CD8-positive, alpha-beta memory T cell (primary cell): ENCODE measurements at places on chromosomes 5 and 9.

DNA sequence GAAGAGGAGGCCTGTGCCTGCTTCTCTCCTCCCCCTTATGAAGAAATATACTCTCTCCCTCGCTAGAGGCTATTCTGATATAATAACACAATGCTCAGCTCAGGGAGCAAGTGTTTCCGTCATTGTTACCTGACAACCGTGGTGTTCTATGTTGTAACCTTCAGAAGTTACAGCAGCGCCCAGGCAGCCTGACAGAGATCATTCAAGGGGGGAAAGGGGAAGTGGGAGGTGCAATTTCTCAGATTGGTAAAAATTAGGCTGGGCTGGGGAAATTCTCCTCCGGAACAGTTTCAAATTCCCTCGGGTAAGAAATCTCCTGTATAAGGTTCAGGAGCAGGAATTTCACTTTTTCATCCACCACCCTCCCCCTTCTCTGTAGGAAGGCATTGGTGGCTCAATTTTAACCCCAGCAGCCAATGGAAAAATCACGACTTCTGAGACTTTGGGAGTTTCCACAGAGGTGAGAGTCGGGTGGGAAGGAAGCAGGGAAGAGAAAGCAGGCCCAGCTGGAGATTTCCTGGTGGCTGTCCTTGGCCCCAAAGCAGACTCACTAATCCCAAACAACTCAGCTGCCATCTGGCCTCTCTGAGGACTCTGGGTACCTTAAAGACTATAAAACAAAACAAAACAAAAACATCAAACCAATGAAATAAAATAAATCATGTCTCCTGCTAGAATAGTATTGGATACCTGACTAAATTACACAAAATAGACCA, 1.3 kb downstream of the TMEM174 start:
- no peak for DNase-seq

DNA sequence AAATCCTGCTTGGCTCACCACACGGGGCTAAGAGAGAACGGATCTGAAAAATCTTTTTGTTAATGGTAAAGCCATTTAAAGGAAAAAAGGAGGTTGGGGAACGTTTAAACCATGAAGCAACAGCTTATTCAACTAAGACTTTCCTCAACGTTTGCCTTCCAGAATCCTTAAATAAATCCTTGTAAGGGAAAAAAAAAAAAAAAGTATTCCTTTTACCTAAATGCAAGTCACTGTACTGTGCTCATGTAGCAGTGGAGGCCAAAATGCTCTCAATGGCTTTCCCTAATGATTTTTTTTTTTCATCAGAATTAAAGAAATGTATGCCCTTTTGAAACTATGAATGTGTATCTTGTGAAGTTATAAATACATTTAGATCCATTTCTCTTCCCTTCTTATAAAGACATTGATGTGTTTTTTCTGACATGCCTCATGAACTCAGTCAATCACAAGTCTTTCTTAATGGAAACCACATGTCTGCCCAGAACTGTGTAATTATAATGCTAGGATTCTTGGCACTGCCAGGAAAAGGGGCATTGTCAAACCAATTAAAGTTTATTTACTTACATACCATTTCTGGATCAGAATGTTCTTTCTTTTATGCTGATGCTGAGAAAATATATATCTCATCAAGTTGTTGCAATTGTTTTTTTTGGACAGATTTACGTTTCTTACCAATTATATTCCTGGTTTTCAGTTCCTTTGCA, 107.5 kb downstream of the EBF1 start:
- no peak for DNase-seq

GRCh38 chr5:164002214-164002613, 496.8 kb downstream of the MAT2B start:
- DNase-seq: no peak

DNA sequence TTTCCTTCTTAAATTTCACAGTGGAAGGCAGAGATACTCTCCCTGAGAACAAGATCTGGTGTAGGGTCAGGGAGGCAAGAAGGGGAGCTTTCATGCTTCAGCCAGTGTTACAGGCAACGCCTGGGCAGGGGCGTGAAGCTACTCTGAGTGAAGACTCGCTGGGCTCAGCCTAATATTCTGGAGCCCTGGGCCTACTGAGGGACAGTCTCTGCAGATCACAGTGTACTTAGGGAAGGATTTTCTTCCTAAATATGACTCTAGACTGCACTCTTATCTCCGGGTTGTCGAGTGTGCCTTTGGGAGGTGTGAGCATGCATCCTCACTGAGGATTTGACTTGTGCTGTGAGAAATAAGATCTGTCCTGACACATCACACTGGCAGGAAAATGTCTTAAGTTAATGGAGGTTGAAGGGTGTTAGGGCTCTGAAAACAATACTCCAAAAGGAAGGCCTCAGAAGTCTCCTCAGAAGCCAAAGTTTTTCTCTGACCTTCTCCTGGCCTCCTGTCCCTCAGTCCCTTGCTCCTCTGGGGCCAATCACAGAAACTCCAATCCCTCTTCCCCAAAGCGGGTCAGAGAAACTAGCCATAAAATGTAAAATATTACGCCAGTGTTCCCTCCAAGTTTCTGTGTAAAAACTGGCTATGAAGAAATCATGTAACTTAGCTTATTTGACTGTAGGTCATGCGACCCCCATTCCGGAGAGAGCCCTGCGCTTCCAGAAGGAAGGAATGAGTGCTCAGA, 156.8 kb upstream of the TBC1D2 start:
- DNase-seq: no peak

DNA sequence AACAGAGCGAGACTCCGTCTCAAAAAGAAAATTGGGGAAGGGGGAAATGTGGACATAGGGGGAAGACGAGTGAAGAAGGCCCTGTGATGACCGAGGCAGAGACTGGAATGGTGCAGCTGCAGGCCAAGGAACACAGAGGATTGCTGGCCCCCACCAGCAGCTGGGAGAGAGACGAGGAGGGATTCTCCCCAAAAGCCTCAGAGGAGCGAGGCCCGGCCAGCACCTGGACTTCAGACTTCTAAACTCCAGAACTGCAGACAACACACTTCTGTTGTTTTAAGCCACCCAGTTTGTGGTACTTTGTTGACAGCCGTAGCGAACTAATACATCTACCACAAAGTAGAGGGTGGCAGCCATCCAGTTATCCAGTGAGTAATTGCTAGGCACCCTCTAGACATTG, 124.6 kb downstream of the ATPSCKMT start:
- no peak for DNase-seq

DNA sequence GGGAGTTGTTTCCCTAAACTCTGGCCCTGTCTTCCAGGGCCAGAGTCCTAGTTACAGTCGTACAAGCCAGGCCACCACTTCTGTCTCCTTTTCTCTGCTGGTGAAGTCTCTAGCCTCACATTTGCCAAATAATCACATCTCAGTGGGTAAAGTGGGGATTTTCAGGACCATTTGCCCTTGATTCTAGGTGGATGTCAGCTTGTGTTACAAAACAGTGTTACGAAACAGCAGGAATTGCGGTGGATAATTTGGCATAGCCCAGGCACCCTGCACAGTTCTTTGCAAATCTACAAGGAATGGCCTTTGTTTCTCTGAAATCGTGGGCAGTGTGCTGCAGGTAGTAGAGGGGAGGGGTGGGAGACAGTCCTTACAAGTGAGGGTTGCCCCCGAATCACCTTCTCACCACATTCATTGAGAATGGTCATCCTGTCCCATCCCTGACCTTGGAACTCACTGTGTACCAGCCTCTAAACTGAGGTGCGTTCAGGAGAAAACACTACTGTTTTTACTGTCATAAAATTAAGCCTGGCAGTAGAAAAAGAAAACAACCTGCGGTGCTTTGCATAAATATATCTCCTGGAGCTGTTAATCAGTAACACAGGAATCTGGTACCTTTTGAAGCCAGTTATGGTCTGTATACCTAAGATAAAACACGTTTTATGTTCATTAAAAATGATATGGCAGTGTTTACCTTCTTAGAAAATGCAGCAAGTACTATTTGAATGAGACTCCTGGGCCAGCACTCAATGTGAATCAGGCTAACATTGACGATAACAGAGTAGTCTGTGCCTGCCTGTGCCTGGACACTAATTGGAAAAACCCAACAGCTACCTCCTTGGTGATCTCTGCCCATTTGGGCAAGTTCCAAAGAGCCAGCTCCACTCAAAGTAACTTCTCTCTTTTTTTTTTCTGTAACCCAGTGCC, 44.3 kb downstream of the CYSTM1 start:
- DNase-seq: no peak

- DNase-seq: no peak
Measured at GRCh38 chr5:173719731-173720082, 103.3 kb upstream of the BOD1 start.

DNA sequence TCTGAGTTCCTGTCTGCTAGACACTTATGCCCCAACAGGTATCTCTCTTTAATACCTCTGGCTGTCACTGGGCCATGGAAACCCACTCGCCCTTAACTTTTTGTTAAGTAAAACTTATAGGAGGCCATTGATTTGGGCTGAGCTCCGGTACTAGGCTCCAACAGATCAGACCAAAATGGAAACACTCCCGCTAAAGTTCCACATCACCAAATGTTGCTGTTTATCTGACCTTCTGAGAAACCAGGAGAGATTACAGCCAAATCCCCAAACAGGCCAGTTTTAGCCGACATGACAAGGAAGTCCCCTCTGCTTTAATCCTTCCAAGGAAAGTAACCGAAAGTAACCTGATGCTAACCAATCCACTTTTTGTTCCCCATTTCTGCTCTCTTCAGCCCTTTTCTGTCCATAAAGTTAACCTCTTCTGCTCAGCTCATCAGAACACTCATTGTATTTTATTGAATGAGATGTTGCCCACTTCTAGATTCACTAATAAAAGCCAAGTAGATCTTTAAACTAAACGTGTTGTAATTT, 115.2 kb upstream of the LHFPL2 start:
- no peak for DNase-seq

- no peak for DNase-seq
Measured at GRCh38 chr9:91419222-91420191, 4.1 kb downstream of the NFIL3 start.

DNA sequence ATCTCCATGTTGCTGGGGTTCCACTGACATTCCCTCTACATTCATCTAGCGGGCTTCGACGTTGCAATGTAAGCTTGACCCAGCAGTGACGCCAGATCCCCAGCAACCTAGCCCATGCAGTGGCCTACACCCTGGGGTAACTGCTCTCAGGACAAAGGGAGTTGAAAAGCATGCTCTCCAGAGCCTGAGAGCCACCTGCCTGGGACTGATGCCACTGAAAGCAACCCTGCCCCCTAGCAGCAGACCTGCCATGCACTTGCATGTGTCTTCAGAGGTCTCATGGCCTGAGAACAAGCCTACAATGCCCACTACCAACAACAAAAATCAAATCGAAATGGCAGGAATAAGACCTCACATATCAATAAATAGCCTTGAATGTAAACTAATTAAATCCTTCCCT, 330.3 kb downstream of the TRIM36 start:
- DNase-seq: no peak

- no peak for DNase-seq
Measured at GRCh38 chr9:26264709-26265601, 586.7 kb upstream of the TUSC1 start.

GRCh38 chr9:124784509-124784908, 7.6 kb downstream of the OLFML2A start:
- DNase-seq: no peak

GRCh38 chr9:70091103-70091502, 47.5 kb downstream of the MAMDC2 start:
- no peak for DNase-seq

DNA sequence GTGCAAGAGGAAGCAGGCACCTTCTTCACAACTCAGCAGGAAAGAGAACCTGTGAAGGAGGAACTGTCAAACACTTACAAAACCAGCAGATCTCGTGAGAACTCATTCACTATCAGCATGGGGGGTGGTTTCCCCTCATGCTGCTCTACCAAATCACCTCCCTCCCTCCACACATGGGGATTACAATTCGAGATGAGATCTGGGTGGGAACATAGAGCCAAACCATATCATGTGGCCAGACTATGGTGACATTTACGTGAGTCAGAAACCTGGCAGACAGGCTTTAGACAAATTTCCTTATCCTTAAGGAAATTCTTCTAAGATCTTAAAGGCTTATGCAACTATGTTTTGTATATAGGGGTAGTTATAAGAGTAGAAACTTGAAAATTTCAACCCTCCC, 8.7 kb upstream of the AOPEP start:
- no peak for DNase-seq

DNA sequence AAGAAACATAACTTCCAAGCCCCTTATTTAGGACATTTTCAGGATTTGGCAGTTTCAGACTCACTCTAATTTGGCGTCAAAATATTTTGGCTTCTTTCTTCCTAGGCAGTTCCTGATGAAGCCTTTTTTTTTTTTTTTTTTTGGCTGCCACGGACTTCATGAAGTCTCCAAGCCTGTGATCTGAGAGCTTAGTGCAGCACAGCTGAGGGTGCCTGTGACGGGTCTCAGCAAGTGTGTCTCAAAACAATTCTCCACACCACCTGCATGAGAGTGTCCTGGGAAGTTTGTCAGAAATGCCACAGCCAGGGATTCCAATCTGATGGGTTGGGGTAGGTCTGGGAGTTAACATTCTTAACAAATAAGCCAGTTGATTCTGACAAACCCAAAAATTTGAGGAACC, 6.0 kb upstream of the ESM1 start:
- no peak for DNase-seq
